Thoracic aorta (tissue), 2 donors: ENCODE measurements at places on chromosomes 5 and 9. TPM values are rescaled to one million over a fixed set of nuclear protein-coding genes. Genes with fewer than 3 reads are reported as not detected.

- no peak for DNase-seq
These were observed 4.2 kb upstream of the UNC5A start for GRCh38 chr5:176806137-176806536.

- no peak for DNase-seq
These were observed 133.9 kb upstream of the ZNF618 start for GRCh38 chr9:113741886-113742854.

- DNase-seq = peak; percentile 13
These were observed 735 bp downstream of the PTGR1 start for GRCh38 chr9:111598733-111599091.

DNA sequence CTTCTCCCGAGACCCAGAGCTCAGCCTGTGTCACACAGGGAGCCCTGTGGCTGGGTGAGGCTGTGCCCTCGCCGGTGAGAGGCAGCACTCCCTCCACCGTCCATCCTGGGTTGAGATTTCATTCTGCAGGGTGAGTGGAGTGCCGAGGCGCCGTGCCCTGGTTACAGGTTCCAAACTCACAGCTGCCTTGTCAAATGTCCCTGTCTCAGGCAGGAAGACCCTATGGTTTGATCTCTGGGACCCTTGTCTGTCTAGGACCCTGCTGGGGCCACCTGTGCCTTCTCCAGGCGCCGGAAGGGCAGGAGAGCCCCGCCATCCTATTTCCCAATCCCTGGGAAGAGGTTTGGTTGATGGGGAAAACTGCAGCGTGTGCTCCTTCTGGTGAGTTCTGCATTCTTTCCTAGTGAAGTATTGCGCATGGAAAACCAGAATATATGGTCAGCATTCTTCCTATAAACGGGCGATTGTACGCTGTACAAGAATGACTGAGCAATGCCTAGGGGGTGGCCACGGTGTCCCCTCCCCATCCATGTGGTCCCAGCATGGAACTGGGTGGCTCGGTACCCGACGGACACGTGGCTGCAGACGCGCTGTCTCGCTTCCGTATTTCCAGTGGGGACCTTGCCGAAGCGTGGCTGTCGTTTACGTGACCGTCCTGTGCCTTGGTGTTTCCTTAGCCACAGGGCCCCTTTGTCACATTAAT lies 95.9 kb upstream of the COL5A1 start:
- no peak for DNase-seq

DNA sequence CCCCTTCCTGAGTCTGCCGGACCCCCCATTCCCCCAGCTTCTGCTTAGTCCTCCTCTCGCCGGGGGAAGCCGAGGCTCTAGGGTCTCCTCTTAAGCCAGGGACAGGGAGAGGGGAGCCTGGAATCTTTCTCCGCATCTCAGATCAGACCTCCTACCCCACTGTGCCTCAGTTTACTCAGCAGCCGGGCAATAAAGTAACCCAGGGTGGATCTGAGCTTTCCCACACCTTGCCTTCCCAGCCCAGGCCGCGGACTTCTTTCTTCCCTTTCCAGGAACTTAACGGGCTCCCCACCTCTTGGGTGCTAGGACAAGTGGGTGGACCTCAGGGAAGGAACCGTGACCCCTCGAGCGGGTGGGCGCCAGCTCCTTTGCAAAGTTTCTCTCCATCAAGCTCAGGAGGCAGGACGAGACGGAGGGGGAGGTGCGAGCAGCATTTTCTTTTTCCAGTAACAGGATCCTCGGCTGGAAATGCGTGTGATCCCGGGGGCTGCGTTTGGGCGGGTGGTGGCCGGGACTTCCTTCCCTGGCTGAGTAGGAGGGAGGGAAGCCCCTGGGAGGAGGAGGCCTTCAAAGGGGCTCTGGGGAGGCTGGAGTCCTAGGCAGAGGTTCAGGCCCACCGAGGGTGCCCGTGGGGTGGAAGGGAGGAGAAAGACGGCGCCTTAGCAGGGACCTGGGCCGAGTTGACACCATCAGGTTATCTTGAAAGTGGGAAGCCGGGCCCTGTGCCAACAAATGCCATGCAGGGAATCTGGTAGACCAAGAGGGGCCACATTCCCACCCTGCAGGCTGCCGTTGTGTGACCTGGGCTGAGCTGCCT lies 795 bp downstream of the DAB2IP start:
- DNase-seq = no peak

GRCh38 chr9:117114768-117115167 lies 300.1 kb downstream of the ASTN2 start:
- DNase-seq = no peak

- DNase-seq = no peak
These were observed 364.5 kb downstream of the MAN2A1 start for GRCh38 chr5:110054240-110054639.

DNA sequence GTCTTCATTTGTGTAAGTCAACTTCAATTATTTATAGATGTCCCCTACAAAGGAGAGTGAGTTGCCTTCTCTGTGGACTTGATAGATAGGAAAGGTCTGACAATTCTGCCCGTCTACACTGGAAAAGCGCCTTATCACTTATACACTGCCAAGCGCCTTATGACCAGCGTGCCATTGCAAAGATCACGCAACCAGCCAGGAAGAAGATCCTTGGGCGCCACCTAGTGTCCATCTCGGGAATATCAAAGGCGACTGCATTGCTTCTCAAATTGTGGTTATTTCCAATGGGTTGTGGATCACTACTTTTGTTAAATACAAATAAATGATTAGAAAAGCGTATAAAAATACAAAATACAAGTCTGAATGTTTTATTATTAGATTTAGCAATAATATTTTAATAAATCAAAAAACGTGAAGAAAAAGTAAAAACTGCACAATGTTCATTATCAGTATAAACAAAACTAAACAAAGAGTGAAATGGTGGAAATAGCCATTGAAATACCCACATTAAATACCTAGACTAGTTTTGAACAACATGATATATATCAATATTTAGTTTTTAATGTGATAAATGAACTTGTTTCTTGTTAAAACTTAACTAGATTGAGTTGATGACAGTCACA lies 27.8 kb downstream of the SUB1 start:
- DNase-seq = peak; percentile 48

DNA sequence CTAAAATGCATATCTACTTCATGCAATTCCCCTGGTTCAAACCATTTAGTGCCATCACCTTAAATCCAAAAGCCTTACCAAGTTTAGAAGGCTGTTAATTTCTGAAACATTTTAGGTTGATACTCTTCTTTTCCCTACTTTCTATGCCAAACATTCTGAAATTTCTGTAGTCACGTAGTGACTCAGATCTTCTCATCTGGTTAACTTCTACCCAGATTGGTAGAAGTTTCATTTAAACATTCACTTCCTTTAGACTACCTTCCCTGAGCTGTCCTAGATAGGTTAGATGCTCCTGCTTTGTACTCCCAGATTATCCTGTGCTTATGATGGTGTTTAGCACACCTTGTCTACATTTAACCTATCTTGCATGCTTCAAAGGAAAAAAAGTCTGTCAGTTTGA lies 9.9 kb downstream of the RAD50 start:
- no peak for DNase-seq

DNA sequence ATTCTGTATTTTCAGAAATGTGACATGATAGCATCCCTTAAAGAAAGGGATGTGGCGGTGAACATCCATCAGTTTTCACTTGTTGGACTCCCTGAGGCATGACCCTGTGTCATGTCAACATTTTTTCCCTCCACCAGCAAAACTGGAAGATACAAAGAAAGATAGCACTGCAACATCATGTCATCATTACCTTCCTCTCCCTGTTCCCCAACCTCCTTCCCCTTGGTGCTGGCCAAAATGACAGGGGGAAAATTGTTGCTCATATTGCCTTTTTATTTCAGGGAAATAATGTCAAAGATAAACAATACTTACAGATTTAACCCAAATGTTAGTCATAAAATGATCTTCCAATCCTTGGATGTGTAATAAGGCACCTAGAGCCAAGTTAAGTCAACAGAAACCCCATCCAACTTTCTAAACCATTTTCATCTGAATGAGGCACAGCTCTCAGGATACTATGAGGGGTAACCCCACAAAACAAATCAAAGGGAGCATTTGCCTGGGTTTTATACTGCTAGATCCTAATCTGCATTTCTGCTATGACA lies 644.3 kb downstream of the ACTL7B start:
- DNase-seq = no peak

DNA sequence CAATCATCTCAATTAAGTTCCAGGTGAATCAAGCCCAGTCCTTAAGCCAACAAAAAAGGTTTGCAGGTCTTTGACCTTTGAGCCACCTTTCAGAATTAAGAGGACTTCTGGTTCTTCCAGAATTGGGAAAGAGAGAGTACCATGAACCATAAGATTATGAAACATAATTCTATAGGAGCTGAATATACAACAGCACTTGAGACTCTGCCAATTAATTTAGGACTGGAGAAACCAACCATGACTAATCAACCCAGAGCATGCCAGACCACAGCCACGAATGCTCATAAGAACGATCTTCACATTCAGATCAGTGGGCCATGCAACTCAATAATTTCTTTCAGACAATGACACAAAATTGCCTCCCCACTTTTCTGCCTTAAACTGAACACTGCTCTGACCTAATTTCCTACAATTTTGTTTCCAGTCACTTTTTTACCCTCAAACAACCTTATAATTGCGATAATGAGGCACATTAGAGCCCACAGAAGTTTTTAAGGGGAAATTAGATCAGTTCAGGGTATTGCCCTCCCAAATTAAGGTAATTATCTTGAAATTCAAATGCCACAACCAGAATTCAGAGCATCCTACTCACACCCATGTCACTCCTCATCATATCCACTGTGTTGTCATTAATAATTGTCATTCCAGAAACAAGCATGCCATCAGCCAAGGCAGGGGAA lies 213.4 kb downstream of the ATPSCKMT start:
- no peak for DNase-seq

DNA sequence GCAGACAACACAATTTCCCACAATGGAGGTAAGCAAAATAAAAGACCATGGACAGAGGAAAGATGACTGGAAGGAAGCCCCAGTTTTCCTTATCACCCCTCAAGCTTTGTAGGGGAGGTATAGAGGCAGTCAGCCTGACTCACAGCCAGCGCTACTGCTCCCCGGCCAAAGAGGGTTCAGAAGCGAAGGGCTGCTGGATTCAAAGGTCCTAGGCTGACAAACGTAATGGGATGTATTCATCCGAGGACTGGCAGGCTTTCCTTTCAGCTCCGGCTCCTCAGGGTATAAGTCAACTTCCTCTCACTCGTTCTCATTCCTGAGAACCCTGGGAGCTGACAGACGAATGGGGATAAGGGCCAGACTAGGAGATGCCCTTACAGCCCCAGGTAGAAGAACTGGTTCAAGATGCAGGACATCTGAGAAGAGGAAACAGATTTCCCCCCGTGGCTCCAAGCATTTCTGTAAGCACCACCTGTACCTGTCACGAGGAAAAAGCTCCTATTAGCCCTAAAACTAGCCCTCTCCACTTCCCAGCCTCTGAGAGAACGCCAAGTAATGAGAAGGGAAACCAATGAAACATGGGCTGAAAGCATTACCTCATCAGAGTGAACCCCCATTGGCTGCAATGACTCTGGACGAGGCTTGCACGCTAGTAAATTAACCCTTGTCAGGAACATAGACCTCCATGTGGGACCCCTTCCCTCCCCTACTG lies 22.1 kb upstream of the FAM13B start:
- DNase-seq = no peak

DNA sequence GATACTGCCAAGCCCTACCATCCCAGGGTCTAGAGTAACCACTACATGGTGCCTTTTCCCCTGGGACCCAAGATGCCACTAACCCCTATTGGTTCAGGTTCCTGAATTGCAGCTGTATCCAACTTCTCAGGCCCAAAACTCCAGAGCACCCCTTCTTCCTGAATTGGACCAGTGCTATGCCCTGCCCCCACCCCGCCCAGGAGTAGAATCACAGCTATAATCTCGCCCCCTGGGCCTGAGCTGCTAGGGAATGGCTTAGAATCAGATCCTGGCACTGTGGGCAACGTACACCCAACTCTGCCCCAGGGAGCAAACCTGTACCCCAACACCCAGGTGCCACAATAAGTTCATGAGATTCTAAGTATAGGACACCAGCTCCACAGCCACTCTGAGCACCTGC lies 206.3 kb downstream of the CACNA1B start:
- DNase-seq = no peak

DNA sequence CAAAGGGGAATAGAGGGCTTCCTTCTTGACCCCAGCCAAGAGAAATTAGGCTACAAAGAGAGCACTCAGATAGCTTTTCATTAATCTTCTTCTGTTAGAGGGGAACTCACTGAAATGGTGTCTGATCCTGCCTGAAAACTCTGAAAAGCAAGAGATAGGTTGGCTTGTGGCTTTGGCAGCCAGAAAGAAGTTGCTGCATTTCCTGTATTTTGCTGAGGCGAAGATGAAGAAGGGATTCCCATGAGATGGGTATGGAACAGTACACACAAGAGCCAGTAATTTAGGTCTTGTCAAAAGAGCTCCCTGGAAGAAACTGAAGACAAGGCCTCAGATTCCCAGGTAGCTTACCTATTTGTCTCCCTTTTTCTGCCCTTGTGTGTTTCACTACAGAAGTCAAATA lies 120.9 kb upstream of the TARS1 start:
- no peak for DNase-seq

- no peak for DNase-seq
These were observed 434.0 kb downstream of the GADD45G start for GRCh38 chr9:90038763-90039162.

GRCh38 chr9:16873126-16873802 lies 2.8 kb upstream of the BNC2 start:
- DNase-seq = no peak

DNA sequence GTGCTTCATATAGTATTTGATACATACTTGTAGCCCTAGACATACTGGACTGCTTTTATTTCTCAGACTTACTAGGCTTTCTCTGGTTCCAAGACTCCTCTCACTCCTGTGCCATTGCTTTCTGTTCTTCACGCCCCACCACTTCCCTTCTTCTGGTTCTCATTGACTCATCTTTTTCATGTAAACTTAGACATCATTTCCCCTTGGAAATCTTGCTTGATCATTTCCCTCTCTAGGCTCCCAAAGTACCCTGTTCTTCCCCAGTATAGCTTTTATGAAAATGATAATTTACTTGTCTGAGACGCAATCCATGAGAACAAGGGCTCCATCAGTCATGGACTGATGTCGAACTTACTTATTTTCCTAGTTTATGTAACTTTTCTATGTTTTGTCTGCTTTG lies 83.5 kb downstream of the TLR4 start:
- no peak for DNase-seq

Gene PRLR
- total RNA-seq = 0.71 TPM

Gene GPX3
- 1,874 TPM for total RNA-seq

Gene SPACA9
- 2.2 TPM for total RNA-seq

Gene NR6A1
- 0.71 TPM for total RNA-seq

Gene NEUROG1
- total RNA-seq = not detected

Gene PCDHGA9
- total RNA-seq = 12.0 TPM

Gene RFK
- total RNA-seq = 21.6 TPM
